ENCODE measurements at places on chromosomes 2 and 18. TPM values are rescaled to one million over a fixed set of nuclear protein-coding genes. Genes with fewer than 3 reads are reported as not detected.
A peak's percentile ranks its signal among the peaks of the same experiment; 100 is the strongest.

- DNase-seq, result no peak
These were observed 7.1 kb downstream of the SH2D6 start for GRCh38 chr2:85425588-85425987.

GRCh38 chr2:47313728-47314127 is 89.2 kb upstream of the MSH2 start:
- DNase-seq, result no peak

- DNase-seq, result peak; percentile 30
These were observed 60.4 kb downstream of the ATOH8 start for GRCh38 chr2:85813982-85814801.

DNA sequence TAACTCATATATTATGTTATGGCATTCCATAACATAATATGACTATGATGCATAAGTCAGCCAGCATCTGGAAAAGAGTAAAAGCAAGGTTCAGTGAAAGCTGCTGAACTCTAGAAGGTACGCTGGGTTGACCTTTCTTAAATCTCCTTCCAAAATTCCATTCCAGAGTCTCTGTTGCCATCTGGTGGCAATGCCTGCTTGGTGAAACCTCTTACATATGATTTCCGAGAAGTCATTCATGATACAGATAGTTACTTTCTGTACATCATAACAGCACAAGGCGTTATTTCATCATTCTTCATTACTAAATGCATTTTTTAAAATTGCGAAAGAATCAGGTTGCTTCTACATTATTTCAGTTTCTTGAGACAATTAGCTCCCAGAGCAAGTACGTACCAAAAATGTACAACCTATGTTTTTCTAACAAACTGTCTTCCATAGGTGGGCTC is 7.0 kb upstream of the EPG5 start:
- DNase-seq, result peak; percentile 32

Gene LINC00305
- polyA plus RNA-seq, result not detected

DNA sequence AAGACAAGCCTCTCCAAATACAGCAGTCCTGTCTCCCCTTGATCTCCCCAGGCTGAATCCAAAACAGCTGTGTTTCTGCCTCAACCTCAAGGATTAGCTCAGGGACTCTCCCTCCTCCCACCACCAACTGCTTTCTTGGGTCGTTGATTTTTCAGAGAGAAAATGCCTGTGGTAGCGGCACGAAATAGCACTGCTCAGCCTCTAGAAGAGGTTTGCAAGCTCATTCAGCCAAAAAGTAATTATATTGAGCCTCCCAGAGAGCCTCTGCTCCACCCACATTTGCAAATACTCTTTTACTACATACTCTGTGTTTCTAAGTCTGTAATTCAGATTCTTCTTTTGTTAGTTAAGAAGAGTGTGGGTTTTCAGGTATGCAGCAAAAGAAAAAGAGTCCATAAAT is 396.4 kb upstream of the TNP1 start:
- DNase-seq, result no peak

- no peak for DNase-seq
These were observed 105.0 kb upstream of the CDC42EP3 start for GRCh38 chr2:37776487-37776886.

GRCh38 chr2:168286535-168286934 is 39.1 kb upstream of the STK39 start:
- DNase-seq, result no peak

DNA sequence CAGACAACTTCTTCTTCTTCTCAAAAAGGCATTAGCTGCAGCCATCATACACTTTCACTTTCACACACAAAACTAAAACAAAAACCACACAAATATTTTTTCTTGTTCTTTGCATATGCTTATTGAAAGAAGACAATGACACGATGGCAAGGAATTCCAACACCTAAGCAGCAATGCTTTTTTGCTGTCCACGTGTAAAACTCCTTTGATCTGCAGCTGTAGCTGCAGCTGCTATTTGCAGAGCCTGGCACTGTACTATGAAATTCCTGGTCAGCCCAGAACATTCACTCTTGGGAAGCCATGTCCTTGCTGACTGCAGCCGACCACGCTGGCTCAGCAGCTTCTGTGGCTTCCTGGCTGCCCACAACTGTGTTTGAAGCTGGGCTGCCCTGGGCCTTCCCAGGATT is 316.2 kb downstream of the CDH2 start:
- DNase-seq, result peak; percentile 9

Gene CHST10
- 9.3 TPM for polyA plus RNA-seq

Gene RBMS1
- 0.17 TPM for polyA plus RNA-seq

GRCh38 chr2:119011910-119012209 is 69.9 kb downstream of the MARCO start:
- DNase-seq, result no peak
